HFFc6 (cell line): ENCODE measurements at places on chromosomes 5 and 9. TPM values are rescaled to one million over a fixed set of nuclear protein-coding genes. Genes with fewer than 3 reads are reported as not detected.
A peak's percentile ranks its signal among the peaks of the same experiment; 100 is the strongest.

Gene PPP2CA
- total RNA-seq = 153 to 164 TPM (median 153 TPM) in 3 replicates

Gene CHD1
- 18.1 and 18.6 TPM in 2 replicates for total RNA-seq

Gene QRFP
- not detected in 2 replicates for total RNA-seq

Gene SLC28A3
- 0.37 to 0.64 TPM (median 0.54 TPM) in 3 replicates for total RNA-seq

Gene ARRDC3
- total RNA-seq = 32.2 and 36.7 TPM in 2 replicates

Gene PCDHB5
- total RNA-seq = 0.23 and 0.43 TPM in 2 replicates

Gene RGS3
- total RNA-seq = 50.5 to 57.0 TPM (median 55.1 TPM) in 3 replicates

Gene TRIP13
- total RNA-seq = 16.7 and 36.6 TPM in 2 replicates

Gene PKD2L2
- total RNA-seq = not detected in 3 replicates

Gene STXBP1
- 66.3 to 83.3 TPM (median 71.7 TPM) in 3 replicates for total RNA-seq

Gene REEP2
- 27.0 to 36.8 TPM (median 33.3 TPM) in 3 replicates for total RNA-seq

Gene GNE
- 14.7 to 17.6 TPM (median 14.9 TPM) in 3 replicates for total RNA-seq

- peak; percentile 91 for DNase-seq
Measured at GRCh38 chr9:116543731-116544400, 143.2 kb upstream of the TRIM32 start.

GRCh38 chr5:16606628-16607027 lies 10.2 kb downstream of the RETREG1 start:
- DNase-seq = no peak

GRCh38 chr9:89634995-89635742 lies 30.4 kb downstream of the GADD45G start:
- no peak for DNase-seq

- DNase-seq = no peak
Measured at GRCh38 chr5:145478651-145479050, 356.5 kb downstream of the PRELID2 start.

GRCh38 chr5:11084111-11084510 lies 323.1 kb upstream of the DAP start:
- DNase-seq = no peak

- DNase-seq = peak; percentile 51
Measured at GRCh38 chr5:135565725-135566421, 12.9 kb downstream of the CXCL14 start.

GRCh38 chr5:176513788-176514187 lies 23.4 kb downstream of the RNF44 start:
- DNase-seq = no peak

DNA sequence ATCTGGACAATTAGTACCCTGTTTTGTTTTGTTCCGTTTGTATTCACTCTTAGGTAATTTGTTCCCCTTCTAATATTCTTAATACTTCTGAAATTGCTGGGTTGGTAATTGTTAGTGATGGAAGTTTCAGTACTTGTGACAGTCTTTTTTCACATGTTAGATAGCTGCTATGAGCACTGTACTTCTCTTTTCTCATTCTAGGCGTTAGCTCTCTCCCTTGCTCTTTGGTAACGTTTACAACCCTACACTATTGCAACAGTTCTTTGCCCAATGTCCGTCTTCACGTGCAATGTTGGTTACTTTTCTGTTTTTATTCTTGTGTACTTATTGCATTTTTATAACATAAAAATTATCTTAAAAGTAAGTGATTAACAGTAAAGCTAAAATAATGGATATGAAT lies 1509.0 kb downstream of the MAT2B start:
- DNase-seq = no peak

DNA sequence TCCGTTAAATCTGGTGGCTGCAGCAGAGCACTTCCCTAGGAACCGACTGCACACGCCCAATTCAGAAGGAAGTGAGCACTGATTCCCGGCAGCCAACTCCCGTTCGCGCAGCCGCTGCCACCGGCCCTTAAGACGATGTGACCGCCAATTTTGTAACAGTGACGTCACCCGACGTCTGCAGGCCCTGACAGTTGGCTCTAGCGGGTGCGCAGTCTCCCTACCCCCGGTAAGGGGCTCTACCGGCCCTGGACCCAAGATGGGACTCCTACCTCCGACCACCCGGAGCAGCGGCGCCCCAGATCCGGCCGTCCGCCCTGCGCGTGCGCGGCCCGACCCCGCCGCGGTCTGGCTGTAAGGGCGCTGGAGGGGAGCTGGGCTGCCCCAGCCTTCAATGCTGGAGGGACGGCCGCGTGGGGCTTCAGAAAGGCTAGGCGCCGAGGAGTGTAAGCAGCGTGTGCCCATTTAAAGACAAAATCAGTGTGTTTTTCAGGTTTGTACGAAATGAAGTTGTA lies 19.1 kb downstream of the DNAJA1 start:
- peak; percentile 74 for DNase-seq

GRCh38 chr9:92008041-92008440 lies 58.0 kb upstream of the ROR2 start:
- no peak for DNase-seq

GRCh38 chr9:86721226-86721781 lies 226.0 kb downstream of the GAS1 start:
- no peak for DNase-seq

DNA sequence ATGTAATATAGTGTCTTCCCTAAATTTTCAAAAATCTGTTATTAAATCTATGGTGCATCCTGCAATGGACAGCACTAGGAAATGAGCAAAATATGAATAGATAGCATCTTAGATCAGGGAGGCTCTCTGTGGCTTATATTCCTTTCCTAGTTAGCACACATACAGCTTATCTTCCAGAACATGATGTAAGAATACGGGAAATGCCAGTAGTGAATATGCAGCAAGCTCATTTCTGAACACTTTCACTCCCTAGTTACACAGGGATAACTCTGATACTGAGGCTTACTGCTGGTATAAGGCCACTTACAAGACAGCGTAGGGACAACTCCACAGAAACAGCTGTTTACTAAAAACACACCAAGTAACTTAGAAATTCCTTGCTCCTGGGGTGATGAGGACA lies 297.3 kb upstream of the SMARCA2 start:
- no peak for DNase-seq

- no peak for DNase-seq
Measured at GRCh38 chr5:167378894-167379723, 912.3 kb upstream of the WWC1 start.

GRCh38 chr9:76570826-76571225 lies 111.8 kb downstream of the GCNT1 start:
- DNase-seq = no peak

DNA sequence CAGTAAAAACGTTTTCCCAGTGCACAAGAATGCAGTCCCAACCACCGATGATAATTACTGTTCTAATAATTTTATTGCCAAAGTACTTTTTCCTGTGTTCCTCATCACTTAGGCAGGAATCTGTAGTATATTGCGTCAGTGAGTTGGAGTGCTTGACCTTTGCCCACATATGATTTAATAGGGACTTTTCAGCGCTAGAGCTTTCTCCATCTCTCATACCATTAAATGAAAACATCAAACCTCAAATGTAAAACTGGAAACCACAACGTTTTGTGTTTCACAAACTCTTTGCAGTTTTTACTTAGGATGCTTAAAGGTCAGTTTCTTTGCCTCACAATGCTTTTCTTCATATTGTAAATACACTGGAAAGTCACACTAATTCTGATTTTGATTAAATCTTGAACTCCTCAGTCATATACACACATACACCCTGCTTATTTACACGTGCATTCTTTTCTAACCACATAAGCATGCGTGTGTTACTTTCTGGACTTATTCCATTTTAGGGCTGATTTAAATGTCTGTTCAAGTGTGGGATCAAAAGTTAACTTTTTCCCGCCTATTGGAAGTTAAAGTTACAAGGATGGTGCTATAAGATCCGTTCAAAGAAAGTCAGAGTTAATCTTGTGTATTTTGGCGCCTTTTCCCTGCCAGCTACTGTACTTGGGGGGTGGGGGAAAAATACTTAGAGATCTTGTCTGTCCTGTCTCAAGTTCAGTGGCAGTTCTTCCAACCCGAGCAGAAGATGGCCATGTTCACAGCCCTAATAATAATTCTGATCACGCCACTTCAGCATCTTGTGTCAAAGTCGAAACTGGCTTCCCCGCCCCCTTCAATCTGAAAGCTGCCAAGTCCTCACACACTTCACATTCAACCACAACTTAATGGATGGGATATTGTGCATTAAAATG lies 6.6 kb upstream of the NFIB start:
- DNase-seq = peak; percentile 78

GRCh38 chr5:96022971-96023370 lies 61.3 kb upstream of the ELL2 start:
- no peak for DNase-seq

DNA sequence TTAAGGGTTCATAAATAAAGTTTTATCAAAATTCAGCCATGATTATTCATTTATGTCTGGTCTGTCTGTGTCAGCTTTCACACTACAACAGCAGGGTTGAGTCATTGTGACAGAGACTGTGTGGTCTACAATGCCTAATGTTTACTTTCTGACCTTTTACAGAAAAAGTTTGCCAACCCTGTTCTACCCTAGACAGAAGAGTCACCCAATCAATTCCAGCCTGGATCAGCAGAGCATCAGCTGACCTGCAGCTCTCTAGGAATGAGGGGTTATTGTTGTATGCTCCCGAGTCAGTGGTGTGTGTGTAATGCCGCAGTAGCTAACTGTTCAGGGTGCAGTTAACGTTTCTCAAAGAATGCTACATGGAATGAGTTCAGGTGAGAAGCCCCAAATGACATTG lies 87.3 kb downstream of the HRH2 start:
- DNase-seq = no peak

DNA sequence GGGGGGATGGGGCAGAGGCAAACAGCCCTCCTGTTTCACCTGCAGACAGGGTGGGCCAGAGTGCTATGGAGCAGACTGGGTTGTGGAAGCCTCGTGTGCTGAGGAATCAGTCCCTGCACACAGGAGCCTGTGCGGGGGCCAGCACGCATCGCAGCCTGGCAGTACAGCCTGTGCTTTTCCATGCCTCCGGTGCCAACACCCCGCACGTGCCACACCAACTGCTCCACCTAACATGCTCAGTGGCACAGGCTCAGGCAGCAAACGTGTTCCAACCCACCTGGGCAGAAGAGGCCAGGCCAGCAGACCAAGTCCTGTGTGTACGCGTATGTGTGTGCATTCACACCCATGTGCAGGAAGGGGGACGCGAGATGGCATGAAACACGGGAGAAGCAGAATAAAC lies 37.4 kb upstream of the FBXW11 start:
- no peak for DNase-seq

DNA sequence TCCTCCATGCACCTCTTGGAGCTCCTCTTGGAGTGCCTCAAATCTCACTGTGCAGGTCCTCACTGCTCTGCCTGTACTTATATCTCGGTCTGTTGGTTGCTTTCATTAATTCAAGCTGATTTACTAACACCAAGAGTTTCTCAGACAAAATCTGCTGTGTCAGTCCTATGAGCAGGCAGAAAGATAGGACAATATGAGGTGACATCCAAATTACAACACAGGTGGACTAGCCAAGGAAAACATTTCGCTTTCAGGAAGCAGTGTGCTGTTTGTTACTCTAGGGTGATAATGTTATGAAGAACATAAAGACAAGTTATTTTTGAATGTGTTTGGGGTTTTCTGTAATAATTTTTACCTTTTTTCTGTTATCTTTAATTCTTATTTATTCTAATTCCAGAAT lies 264.1 kb upstream of the ANKH start:
- no peak for DNase-seq

GRCh38 chr9:21801683-21802417 lies 586 bp upstream of the MTAP start:
- DNase-seq = peak; percentile 88
